ENCODE measurements at places on chromosomes 2 and 18.

DNA sequence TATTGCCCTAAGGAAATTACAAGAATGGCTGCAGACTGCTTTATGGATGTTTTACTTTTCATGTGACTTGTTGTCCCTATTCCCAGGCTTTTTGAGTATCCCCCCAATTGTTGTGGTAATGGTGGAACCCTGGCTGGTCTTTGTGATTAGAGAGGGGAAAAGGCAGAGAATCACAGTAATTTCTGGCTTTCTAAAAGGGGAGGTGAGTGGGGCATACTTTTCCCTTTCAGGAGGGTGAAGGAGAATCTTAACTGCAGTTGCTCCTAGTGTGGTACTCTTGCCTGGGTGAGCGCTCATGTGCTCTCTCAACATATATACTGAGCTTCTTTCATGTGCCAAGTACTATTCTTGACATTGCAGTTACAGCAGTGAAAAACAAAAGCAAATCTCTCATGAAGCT, 69.3 kb downstream of the ASXL3 start:
- no peak for DNase-seq

DNA sequence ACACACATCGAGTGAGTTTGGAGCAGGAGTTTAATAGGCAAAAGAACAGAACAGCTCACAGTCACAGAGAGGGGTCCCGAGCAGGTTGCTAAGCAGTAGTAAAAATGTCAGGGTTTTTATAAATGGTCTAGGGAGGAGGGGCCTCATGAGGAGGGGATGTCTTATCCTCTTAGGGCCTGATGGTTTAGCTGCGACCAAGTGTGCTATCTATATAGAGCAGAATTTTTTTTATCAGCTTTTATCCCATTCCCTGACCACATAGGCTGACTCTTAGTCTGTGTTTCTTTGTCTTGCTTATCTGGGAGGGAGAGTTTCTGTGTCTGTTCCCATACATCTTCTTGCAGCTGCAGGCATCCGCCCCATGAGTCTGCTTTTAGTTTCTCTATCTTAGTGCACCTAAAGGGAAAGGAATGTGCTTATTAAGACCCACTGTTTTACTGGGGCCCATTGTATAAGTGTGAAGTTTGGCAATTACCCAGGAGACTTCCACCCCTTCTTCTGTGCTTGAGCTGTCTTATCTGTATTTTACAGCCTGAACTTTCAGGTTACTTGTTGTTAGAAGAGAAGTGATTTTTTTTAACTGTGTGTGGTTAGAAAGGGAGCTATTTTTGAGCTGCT, 30.4 kb upstream of the GMCL1 start:
- no peak for DNase-seq

DNA sequence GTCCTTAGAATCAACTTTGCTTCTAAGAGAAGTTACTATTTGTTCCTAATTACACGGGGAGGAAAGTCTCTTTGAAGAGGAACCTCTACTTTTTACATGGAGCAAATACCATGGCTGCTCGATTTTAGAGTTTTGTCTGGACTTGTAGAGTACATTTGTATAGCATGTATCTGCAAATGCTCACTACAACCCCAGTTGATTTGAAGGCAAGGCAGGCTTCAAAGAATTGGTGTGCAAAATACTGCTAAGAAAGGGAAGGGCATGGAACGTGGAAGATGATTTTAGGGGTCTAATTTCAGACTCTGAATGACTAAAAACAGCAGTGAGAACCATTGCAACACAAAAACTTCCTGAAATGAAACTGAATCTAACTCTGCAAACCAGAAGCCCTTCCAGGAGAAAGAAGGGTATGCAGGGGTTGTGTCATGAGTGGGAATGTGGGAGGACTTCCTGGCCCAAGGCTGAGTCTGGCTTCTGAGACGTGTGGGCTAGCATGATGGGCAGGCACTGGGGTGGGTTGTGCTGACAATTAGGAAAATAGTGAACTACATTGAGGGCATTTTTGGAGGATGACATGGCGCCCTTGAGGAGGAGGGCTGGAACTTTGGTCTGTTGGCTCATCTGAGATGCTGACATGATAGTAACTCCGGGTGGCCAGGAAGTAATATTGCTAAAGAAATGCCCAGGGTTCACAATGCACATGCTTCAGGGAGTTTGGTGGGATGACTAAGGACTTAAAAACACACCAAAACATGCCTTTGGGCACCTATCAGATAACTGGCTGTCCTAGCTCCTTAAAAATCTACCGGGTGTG, 18.9 kb upstream of the IL1R2 start:
- DNase-seq = no peak

DNA sequence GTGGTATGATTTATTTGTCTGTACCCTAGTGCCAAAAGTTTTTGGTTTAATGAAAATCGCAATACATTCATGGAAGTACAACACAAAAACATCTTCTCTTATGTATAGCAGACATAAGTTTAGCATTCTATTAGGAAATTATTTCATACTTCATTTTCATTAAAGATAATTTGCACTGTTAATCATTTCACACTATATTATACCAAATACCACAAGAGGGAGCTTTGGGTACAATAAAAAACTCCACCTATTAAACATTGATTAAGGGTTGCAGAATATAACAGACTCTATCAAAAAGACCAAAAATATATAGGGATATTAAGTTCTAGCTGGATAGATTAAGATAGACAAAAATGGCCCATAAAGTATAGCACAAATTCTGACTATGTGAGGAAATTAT, 79.0 kb downstream of the SLC66A3 start:
- no peak for DNase-seq

- no peak for DNase-seq
Observed at GRCh38 chr2:144670738-144671137, 150.8 kb upstream of the ZEB2 start.

DNA sequence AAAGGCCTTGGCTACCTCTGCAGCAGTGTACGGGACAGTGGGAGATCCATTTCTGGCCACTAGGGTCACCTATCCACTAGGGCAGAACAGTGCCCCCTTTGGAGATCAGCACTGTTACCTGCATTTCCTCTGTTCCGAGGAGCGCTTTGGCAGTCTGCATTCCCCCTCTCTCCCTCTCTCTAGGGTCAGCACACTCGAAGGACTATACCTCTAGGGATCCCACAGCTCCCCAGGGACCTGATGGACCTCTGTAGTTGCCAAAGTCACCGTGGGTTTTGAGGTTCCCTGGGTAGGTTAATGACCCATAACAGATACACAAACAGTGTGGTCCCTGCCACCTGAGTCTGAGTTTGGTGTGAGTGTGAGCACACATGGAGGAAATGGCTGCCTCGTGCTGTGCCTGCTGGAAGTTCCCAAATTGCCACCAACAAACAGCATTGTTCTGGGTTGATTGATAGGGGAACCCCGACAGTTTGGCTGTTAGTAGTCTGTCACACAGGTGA, 99.8 kb upstream of the VWC2L start:
- no peak for DNase-seq

DNA sequence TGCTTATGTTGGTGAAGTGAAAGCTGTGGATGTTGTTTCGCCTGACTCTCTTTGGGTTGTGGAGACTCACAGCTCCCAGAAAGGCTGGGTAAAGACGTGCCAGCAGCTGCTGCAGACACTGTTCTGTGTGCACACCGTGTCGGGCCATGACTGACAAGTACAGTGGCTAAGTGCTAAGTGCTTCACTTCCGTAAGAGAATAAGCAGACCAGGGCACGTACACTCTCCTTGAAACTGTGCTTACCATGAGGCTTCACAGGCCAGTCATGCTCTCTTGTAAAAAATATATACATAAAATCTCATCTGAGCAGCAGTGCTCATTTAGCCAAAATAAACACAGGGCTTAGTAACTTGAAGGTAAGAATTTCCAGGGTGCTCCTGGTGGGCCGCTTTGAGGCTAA, 86.0 kb downstream of the NRP2 start:
- DNase-seq = no peak

All from activated T-helper 1 cell treated with anti-CD3 and anti-CD28 coated beads, Interleukin-12 subunit alpha, Interleukin-12 subunit beta, Interleukin-2, Interleukin-4 antibody, amounts not matched to agents 30 ng/mL and 10 ng/mL and 1 ng/mL, durations not matched to agents 14 hours and 24 hours and 36 hours (primary cell).